ENCODE measurements at places on chromosomes 3 and 15.

DNA sequence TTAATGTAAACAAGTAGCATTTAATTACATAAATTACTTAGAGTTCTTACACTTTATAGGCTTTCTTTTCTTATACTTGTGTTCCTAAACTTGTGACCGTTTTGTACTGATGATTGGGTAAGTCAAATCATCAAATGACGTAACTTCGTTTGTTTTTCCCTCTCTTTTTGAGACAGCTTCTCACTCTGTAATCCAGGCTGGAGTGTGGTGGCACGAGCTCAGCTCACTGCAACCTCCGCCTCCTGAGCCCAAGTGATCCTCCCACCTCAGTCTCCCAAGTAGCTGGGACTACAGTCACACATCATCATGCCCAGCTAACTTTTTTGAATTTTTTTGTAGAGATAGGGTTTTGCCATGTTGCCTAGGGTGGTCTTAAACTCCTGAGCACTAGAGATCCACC, 226.0 kb downstream of the TCF12 start:
- DNase-seq, result no peak

GRCh38 chr3:62361261-62361660, 12.1 kb downstream of the FEZF2 start:
- DNase-seq, result no peak

DNA sequence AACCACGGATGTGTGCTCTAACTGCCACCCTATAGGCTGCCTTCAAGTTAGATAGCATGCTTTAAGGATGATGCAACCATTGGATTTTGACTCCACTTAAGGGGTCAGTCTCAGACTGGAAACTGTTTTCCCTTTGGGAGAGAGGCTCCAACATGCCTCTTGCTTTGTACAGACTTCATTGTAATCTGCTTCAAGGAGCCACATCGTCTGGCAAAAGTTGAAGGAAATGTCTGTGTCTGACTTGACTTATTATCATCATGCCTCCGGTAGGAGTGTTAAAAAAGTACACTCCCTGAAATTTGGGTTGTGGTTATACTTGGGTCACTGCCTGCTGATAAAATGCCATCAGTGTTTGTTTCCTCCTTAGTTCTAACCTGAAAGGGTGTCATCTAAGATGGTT, 245.4 kb upstream of the CDIN1 start:
- DNase-seq, result no peak

- no peak for DNase-seq
Observed at GRCh38 chr3:106183762-106184391, 315.1 kb upstream of the CBLB start.

GRCh38 chr3:62097121-62097520, 276.2 kb downstream of the FEZF2 start:
- no peak for DNase-seq

DNA sequence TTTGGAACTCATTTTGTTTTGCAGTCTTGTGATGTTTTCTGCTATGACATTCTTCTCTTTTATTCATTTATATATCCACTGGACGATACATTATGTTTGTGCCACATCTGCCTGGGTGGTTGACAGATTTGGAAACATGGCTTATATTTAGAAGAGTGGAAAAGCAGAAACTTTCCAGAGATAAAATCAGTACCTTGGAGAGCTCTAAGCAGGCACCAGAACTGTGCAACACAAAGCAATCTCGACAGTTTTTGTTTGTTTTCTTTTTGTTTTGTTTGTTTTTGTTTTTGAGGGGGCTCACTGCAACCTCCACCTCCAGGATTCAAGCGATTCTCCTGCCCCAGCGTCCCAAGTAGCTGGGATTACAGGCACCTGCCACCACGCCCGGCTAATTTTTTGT, 45.5 kb downstream of the SYN2 start:
- DNase-seq, result peak; percentile 12

DNA sequence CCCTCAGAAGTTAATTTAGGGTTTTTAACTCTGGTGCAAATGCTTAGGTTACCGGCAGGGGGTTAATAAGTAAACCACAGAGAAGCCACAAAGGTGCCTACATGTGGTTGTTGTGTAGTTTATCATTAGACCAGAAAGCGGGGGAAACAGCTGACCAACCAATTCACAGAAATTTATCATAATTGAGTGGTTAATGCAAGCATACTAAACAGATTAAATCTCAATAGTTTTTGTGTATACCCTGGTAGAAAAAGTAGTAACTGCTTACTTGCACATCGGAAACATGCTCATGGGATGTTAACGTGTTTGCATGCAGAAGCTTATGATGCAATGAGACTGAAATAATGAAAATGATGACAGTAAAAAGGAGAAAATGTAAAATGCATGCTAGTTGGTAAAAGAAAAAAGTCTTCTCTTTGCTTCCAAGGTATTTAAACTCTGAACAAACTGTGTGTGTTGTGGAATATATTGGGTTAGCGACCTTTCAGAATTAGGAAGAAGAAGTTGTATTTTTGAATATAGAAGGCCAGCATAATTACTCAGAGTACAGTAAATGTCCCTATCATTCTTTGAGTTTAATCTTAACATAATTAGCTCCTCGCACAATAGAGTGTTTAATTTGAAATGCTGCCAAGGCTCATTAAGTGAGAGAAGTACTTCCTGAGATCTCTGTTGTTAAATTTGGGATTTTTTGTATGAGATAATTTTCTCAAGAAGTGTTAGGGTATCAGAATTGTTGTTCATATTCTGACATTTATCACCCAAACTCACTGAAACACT, 316.2 kb downstream of the PTPRG start:
- no peak for DNase-seq

DNA sequence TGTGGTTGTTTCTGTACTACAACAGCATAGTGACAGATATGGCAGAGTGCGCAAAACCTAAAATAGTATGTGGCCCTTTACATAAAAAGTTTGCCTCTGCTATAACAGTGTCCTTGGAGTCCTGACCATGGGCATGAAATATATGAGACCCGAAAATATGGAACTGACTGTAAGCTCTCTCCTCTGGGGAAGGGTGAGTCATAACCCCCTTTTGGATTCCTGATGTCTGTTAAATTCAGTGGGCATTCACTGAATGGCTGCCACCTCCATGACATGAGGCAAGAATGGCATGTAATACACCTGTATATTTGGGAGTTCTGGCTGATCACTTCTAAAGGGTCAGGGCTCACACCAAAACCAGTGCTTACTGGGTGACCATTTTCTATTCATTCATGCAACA, 6.1 kb downstream of the TBC1D2B start:
- no peak for DNase-seq

DNA sequence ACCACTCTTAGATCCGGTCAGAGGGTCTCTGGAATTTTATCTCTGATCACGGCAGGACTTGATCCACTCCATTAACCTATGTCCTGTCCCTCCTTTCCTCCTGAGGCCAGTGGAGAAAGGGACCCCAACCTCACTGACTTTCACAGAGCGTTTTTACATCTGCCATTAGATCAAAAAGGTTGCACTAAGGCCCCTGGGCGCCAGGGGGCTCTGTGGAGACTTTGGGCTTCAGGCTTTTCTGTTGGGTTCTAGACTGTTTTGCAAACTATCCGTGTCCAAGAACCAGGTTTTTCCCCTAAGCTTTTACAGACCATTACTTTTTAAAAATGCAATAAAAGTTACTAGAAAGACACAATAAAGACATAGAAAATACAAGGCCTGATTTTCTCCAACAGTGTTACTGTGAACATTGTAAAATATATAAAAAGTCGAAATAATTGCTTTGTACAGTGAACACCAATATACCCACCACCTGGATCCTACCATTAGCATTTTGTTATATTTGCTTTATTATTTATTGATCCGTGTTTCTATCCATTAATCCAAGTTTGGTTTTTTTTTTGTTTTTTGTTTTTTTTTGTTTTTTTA, 159.7 kb downstream of the POLR2M start:
- no peak for DNase-seq

Data from H54 (cell line).